ENCODE measurements at places on chromosomes 2 and 18.
A peak's percentile ranks its signal among the peaks of the same experiment; 100 is the strongest.

- no peak for DNase-seq
Observed at GRCh38 chr18:65788373-65788772, 37.6 kb downstream of the CDH7 start.

DNA sequence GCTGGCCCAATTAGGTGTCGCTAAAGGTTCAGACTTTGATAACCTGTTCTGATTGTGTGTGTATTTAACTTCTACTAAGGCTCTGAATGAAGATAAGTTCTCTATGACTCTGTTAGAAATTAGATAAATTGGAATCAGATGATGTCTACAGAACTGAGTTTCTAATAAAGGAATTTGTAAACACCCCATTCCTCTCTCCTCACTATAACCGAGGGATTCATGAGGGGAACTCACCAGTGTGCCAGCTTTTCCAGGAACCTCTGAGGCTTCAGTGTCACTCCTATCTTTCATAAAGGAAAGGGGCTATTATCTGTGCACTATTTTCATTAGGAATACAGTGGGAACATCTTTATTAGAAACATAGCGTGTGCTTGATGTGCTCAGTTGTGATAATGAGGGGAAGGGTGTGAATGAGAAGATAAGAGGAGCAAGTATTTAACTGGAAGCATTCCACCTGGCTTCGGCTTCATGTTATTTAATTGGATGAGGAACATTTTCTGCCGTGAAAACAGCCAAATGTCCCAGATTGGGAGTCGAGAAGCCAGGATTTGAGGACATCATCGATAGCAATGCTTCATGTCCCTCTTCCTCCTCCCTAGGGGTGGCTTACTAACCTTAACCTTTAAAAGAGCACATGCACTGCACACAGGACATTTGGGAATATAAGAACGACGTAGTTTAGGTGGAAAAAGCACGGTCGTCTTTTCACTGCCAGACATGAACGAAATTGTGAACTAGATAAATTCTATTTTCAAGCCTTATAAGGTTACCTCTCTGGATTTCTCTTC, 84.8 kb upstream of the TCF4 start:
- no peak for DNase-seq

DNA sequence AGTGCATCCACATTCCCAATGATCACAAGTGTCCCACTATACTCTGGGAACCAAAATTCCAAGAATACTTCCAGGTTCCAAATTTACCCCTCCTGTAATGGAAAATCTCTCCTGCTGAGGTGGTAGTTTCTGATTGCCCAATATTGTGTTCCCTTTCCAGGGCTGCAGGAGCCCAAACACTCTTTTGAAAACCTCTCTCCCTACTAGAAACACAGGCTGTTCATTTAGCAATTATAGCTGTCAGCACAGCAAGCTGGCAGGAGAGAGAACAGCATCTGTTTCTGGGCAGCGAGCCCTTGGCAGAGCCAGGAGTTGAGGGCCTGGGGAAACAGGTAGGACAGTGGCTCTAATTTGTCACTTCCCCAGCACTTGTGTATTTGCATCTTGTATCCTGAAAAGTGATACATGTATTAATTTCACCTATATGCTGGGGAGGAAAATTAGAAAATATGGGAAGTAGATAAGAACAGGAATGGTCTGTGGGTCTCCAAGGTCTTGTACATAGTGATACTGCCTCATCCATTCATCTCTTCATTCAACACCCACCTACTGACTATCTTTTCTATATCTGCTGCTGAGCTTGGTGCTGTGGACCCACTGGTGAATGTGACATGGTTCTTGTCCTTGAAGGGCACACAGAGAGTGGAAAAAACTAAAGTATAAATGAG, 16.9 kb upstream of the PAIP2B start:
- peak; percentile 46 for DNase-seq

- DNase-seq = no peak
Observed at GRCh38 chr2:201228271-201228911, 31.9 kb upstream of the CASP8 start.

- no peak for DNase-seq
Observed at GRCh38 chr18:8029061-8029460, 461.9 kb downstream of the PTPRM start.

DNA sequence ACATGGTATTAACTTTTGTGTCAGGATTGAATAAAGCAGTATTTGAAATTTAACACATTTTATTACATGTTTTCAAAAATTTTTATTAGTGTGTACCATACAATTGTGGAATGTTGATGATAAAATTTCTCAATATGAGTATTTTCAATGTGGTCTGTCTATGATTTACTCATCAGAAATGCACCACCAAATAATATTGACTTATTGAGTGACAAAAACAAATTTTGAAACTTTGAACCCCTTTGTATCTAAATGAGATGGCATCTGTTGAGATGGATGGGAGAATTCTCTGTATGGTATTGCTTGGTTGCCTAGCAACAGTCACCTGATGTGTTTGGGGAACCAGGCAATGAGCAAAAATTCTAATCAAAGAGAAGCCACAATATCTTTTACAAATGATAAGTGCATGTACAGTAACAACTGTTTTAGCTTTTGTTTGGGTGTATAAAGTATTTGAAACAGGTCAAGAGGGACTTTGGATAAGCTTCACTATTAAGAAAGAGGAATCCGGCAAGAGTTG, 400.1 kb downstream of the CCDC85A start:
- no peak for DNase-seq

DNA sequence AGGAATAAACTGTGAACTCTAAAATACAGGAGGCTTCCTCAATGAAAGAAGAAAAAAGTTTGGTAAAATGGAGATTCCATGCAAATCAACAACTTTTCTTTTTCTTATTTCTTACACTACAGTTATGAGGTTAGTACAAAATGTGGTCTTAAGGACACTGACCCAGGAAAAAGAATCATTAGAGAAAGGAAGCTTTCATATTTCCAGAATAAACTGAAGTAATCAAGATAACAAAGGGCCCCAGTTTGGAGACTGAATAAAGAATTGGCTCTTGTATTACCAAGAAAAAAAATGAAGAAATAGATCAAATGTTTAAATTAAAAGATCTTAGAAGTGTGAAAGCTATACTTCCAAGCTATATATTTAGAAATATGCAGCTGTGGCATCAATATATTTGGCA, 72.3 kb downstream of the SLC66A3 start:
- no peak for DNase-seq

Measured in left cardiac atrium (tissue), 4 donors.